H1 (cell line): ENCODE measurements at places on chromosomes 7 and 10. TPM values are rescaled to one million over a fixed set of nuclear protein-coding genes. Genes with fewer than 3 reads are reported as not detected.

DNA sequence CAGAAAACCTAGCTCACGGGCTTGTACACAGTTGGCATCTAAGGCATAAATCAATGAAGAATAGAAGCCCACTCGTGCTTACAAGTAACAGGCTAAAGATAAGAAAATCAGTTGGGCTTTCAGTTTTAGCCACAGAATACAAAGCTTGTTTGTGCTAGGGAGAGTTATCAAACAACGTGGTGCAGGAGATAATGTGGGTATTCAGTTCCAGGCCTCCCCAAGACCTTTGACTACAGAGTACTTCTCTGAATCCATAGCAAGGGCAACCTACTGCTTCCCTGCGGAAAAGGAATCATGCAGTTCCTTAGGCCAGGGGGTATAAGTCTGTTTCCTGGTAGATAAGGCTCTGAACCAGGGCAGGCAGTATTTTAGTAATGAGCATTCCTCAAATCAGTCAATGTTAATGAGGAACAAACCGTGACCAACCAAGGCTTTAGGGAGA, 219.5 kb upstream of the CSTF2T start:
- no peak for DNase-seq

DNA sequence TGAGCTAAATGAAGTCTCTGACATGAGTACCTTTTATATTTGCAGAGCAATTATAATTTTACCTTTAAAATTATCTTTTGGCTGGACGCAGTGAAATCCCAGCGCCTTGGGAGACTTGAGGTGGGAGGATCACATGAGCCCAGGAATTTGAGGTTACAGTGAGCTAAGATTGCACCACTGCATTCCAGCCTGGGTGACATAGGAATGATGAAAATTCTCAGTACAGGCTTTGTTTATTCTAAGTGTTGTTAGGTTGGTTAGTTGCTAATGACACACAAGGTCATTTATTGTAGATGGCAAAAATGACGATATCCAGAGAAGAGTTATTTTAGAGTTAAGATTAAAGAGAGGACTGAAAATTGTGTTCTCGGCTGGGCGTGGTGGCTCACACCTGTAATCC, 87.6 kb downstream of the XRCC2 start:
- DNase-seq, result no peak

- DNase-seq, result no peak
These were observed 6.0 kb downstream of the PDLIM1 start for GRCh38 chr10:95284807-95285206.

DNA sequence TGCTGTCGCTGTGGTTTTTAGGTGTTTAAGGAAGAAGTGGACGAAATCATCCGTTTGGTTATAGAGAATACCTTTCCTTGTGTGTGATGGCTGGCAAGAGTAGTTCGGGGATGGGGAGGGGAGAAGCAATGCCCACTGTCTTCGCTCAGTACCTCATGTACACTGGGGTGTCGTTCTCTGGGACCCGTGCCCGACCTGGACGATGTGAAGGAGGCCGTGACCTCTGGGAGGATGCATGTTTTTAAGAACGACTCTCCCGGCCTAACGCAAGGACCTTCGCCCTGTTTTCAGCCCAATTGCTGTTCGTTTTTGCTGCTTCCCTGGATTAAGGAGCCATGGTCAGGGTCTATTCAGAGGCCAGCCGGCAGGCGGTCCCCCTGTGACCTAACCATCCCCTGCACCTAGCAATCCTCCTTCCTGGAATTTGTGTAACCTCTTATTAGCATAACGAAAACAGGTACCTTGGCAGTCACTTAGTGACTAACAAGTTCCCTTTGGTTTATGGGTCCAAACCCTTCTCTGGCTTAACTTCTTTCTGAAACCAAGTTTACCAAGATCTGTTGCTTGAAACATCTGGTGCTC, 1.3 kb downstream of the NFE2L3 start:
- DNase-seq, result no peak

- no peak for DNase-seq
These were observed 56.2 kb upstream of the SEPHS1 start for GRCh38 chr10:13404305-13404759.

- no peak for DNase-seq
These were observed 29.7 kb downstream of the NUB1 start for GRCh38 chr7:151371266-151371665.

- no peak for DNase-seq
These were observed 72.9 kb upstream of the PRLHR start for GRCh38 chr10:118668228-118668952.

- DNase-seq, result no peak
These were observed 2.4 kb downstream of the ANKRD22 start for GRCh38 chr10:88849234-88849633.

- DNase-seq, result no peak
These were observed 472.0 kb upstream of the CNTNAP2 start for GRCh38 chr7:145644426-145645134.

DNA sequence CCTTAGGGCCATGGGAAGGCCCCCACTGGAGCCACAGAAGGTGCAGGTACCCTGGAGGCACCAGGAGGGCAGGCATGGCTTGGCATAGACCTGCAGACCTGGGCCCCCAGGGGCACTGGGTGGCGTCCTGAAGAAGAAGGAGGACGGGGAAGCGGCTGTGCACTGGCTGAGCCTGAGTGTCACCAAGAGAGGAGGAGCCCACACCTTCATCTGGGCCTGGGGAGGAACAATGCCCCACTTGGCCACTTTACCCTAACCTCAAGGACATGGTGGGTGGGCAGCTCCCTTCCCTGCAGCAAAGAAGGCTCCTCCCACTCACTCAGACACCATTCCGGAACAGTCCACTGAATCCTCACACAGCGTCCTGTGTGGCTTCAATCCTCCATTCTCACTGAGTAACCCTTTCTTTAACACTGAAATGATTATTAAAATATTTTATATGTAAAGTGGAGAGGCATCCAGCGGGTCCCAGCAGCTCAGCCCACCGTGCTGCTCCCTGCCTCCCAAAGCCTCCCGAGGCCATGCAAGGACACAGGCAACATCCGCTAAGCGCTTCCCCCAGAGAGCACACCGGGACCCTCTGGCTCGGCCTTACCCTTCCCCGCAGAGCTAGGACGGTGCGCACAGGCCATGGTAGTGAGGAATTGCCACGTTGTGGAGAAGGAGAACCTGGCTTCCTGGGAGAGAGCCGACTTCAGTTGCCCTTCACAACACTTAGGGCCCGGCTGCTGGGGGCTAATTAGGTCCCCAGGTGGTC, 516.7 kb upstream of the MGMT start:
- DNase-seq, result no peak

- DNase-seq, result no peak
These were observed 48.7 kb upstream of the ZMIZ1 start for GRCh38 chr10:79020015-79020491.

GJD4 gene
- not detected in 2 replicates for total RNA-seq

MBLAC1 gene
- total RNA-seq, result 1.7 TPM in 2 replicates

ARHGAP22 gene
- 11.2 and 12.9 TPM in 2 replicates for total RNA-seq

GPR15LG gene
- total RNA-seq, result not detected in 2 replicates

RBM20 gene
- 0.29 and 0.63 TPM in 2 replicates for total RNA-seq
